ENCODE measurements at places on chromosomes 6 and 20. TPM values are rescaled to one million over a fixed set of nuclear protein-coding genes. Genes with fewer than 3 reads are reported as not detected.

DNA sequence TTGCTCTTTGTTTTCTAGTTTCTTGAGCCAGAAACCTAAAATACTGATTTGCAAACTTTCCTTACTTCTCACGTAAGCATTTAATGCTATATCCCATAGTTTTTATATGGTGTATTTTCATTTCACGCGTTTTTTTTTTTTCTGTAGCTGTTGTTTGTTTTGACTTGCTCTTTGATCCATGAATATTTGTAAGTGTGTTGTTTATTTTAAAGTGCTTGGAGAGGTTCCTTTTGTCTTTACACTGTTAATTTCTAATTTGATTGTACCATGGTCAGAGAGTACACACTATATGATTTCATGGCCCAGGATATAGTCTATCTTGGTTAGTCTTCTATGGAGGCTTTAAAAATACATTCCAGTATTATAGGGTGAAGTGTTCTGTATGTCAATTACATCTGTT, 84.8 kb upstream of the RNF217 start:
- no peak for DNase-seq

MLN gene
- not detected for total RNA-seq

GRCh38 chr20:48750941-48751635, 76.7 kb downstream of the PREX1 start:
- peak; percentile 94 for DNase-seq

GRCh38 chr6:163850874-163851273, 436.4 kb downstream of the QKI start:
- DNase-seq, result no peak

TMEM244 gene
- total RNA-seq, result not detected

GRCh38 chr6:142898927-142899895, 45.8 kb downstream of the HIVEP2 start:
- DNase-seq, result no peak

- DNase-seq, result peak; percentile 2
Observed at GRCh38 chr6:100035873-100036653, 42.0 kb upstream of the MCHR2 start.

- no peak for DNase-seq
Observed at GRCh38 chr6:122692807-122693580, 82.8 kb downstream of the PKIB start.

DNA sequence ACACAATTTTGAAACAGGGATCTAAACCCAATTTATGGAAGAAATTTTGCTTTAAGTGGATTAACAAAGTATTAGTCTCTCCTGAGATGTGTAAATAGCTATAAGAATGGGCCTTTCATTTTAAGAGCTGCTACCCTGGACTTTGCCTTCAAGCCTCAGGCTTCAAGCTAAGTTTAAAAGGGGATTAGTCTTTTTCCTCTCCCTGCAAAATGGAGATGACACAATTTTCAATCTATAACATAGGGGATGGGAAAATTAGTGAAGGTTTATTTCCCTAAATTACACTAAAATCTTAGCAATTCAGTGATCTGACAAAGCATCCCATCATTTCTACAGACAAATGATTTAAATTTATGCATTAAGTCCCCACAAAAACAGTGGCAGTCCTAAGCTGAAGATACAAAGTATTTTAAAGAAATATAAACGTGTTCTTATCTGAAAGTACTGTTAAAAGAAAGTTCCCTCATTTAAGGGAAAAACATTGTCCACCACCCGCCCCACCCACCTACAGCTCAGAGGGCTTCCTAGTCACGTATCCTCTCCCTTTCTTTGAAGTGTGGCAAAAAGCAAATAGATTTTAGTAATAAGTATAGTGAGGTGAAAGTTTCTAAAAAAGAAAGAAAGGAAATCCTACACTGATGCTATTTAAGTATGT, 14.5 kb downstream of the ARHGAP18 start:
- no peak for DNase-seq

- DNase-seq, result no peak
Observed at GRCh38 chr6:10565913-10566312, 44.8 kb downstream of the GCNT2 start.

DNA sequence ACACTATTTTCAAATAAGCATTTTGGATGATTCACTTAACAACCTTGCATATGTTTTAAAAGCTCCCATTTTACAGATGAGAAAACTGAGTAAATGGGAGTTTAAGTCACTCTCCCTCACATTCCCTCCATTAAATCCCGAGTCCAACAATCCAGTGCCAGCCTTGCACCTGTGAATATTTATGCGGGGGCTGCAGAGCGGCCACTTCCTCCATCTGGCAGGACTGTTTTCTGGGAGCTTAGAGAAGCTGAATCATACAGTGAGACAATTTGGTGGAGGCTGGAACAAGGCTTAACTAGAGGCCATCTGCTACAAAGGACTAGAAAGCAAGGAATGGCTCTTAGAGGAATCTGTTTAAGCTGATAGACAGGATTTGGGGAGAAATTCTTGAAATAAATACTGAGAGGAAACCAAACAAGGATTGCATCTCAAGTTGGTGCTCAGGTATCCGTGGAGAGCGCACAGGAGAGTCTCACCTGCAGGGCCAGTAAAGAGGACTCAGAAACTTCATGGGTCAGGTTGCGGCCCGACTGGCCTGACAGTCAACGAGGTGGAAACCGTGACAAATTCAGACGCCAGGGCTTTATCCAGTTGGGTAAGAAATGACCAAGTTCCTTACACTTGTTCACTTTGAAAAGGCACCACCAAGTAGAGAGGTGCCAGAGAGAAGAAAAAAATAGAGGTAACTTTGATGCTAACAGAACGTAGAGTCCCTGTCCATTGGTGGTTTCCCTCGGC, 478.5 kb downstream of the QKI start:
- DNase-seq, result no peak

GRCh38 chr20:47551841-47552240, 50.2 kb downstream of the NCOA3 start:
- peak; percentile 28 for DNase-seq

DNA sequence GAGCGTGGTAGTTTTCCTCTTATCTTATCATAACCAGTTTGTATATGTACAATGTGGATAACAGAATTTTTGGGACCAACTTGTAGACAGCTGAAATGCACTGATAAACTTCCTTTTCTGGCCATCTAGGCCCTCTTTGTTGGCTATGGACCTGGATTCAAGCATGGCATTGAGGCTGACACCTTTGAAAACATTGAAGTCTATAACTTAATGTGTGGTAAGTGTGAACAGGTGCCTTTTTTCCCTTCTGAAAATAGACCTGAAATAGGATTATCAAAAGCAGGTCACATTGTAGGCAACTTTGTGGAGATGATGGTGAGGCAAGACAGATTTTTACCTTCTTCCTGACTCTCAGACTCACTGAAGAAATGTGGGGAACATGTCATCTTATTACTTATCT, 67.8 kb downstream of the ENPP1 start:
- no peak for DNase-seq

ANGPT4 gene
- not detected for total RNA-seq

HFE gene
- 6.2 TPM for total RNA-seq

GRCh38 chr6:135397172-135397952, 100.2 kb downstream of the AHI1 start:
- no peak for DNase-seq

- no peak for DNase-seq
Observed at GRCh38 chr6:158073776-158074175, 92.1 kb downstream of the SYNJ2 start.

FLRT3 gene
- total RNA-seq, result 0.51 TPM

DNA sequence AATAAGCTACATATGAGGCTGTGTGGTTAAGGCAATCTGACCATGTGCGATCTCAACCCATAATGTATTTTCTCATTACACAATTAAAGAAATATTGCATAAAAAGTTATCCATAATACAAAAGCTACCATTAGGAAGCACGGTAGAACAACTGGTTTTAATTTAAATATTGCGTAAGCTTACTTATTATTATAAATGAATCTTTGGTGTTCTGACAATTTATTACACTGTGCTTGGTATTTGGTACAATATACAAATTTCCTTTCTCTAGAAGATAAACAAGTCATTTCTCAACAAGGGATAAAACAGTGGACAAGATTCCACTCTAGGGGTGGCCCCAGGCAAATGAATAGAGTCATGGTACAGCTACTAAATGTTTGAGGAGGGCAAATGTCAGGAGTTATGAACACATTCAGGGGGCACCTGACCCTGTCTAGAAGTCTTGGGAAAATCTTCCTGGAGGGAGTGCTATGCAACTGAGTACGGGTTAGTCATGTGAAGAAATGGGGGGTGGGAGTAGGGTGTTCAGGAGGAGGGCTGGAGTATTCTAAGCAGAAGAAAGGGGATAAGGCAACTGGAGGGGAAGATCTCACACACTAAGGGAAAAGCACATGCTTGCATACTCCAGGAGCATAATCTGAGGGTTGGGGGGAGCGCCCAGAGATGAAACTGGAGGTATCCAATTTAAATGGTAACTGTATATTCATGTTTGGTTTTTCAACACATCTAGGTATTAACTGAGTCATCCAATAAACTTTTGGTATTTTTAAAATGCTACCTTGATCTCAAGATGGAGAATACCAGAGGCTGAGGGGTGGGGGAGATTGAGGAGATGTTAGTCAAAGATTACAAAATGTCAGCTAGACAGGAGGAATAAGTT, 296.9 kb upstream of the SGK1 start:
- DNase-seq, result no peak

DNA sequence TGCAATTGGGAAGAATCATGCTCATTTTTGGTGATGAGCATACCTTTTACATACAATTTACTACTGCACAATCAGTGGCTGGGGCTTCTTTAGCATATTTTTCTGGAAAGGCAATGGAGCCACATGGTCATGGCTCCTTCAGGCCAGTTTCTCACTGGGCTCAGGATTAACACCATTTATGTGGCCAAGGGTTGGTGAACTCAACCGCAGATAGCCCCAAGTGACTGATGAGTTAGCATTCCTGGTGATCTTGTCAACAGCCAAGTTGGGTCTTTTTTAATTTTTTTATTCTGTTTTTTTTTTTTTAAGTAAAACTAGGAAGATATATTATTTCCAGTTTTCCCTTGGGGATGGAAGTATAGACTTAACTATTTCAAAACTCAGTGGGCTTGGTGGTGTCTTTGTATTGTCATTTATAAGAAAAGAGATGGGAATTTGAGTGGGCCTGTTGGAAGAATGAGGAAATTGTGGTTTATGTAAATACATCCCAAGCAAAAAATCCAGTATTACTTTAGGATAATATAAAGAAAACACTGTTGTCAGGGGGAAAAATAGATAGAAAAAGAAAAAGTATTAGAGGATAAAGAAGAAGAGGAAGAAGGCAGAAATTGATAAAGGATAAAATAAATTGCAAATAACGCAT, 397.4 kb downstream of the MAFB start:
- no peak for DNase-seq

FOXS1 gene
- total RNA-seq, result 0.09 TPM

SIRPA gene
- total RNA-seq, result 55.2 TPM

PHACTR3 gene
- 1.3 TPM for total RNA-seq

GRCh38 chr20:872855-873520, 39.5 kb downstream of the FAM110A start:
- DNase-seq, result no peak

Data from dermis blood vessel endothelial cell (primary cell).